ENCODE measurements at places on chromosomes 4 and X.

- no peak for DNase-seq
Observed at GRCh38 chrX:14056206-14056605, 26.5 kb upstream of the GEMIN8 start.

DNA sequence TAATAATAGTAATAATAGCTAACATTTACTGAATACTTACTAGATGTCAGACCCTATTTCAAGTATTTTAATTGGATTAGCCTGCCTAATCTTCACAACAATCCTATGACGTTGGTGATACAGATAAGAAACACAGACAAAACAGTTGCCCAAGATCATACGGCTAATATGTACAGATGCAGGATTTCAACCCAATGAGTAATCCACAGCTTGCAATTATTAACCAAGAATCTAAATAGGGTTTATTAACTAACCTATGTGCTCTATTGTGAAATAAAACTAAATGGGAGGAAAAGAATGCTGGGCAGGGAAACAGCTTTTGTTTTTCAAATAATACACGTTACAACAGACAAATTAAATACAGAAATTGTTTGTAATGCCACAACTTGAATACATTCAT lies 23.4 kb downstream of the FBXO8 start:
- DNase-seq = no peak

GRCh38 chrX:20221902-20222301 lies 44.8 kb downstream of the RPS6KA3 start:
- DNase-seq = no peak

DNA sequence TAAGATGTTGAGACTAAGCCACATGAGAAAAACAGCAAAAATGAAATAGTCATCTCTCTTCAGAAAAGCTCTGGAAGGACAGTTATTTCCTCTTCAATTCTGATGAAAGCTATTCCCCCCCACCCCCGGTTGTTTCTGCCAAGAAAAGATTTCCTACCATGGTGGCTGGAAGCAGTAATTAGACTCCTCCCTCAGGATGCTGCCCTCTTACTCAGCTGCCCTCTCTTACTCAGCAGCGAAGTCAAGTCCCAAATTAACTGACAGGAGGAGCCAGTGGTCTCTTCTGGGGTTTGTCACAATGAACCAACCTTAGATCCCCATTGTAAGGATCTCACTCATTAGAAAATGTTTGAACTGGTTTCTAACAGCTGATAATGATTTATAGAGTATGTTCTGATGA lies 38.0 kb downstream of the GPM6B start:
- no peak for DNase-seq

- DNase-seq = no peak
Observed at GRCh38 chrX:44914532-44915198, 41.7 kb downstream of the KDM6A start.

DNA sequence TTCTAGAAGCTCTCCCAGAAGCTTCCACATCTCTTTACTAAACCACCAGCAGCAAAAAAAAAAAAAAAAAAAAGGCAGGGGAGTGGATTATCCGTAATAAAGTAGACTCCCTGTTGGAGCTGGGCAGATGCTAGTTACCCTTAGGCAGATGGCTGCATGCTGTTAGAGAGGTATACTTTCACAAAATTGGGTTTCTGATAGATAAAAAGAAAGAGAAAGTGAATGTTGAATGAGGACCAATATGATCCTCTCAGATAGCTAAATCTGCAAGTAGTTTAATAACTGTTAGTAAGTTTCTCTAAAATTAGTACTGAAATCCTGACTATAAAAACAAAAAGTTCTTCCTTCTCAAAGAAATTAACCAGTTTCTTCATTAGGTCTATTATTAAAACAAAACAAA lies 195.4 kb downstream of the ANAPC10 start:
- no peak for DNase-seq

DNA sequence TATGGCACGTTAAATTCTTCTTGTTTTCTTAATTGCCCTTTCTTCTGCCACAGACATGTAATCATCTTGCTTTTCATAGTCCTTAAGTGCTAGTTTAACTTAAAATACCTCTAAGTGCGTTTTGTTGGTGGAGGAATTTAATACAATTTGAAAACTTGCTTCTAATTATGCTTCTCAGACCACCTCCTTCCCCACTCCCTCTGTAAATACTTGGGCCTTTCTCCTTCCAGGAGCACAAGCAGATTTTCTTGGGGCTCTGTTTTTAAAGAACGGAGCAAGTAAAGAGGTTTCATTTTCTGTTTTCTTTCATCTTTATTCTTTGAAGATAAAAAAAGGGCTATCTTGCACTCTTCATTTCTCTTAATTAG lies 559 bp upstream of the PCDH18 start:
- DNase-seq = no peak

DNA sequence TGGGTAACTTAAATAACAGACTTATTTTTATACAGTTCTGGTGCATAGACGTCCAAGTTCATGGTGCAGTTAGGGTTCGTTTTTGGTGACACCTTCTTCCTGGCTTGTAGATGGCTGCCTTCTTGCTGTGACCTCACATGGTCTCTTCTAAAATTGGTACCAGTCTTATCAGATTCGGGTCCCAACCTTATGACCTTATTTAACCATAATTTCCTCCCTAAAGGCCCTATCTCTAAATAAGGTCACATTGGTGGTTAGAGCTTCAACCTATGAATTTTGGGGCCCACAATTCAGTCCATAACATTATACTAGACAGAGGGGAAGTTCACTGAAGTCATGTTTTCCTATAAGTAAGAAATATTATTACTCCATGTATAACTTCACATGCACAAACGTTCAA lies 128.0 kb downstream of the CFAP299 start:
- DNase-seq = no peak

DNA sequence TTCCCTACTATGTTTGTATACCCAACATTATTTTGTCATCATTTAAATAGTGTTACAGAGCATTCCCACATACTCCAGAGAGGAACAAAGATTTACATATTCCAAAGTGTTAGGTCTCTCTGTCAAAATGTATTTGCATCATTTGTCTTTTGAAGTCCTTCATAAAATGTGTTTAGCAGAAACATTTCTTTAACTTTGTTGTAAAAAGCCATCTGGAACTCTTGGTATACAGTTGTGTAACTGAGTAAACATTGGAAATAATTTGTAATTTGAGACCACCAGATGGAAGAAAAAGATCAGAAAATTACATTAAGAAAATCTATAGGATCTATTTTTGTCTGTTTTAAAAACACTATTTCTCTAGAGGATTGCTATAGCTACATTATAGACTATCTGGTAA lies 56.6 kb upstream of the ALB start:
- no peak for DNase-seq

GRCh38 chrX:15843960-15844359 lies 10.7 kb downstream of the AP1S2 start:
- no peak for DNase-seq

DNA sequence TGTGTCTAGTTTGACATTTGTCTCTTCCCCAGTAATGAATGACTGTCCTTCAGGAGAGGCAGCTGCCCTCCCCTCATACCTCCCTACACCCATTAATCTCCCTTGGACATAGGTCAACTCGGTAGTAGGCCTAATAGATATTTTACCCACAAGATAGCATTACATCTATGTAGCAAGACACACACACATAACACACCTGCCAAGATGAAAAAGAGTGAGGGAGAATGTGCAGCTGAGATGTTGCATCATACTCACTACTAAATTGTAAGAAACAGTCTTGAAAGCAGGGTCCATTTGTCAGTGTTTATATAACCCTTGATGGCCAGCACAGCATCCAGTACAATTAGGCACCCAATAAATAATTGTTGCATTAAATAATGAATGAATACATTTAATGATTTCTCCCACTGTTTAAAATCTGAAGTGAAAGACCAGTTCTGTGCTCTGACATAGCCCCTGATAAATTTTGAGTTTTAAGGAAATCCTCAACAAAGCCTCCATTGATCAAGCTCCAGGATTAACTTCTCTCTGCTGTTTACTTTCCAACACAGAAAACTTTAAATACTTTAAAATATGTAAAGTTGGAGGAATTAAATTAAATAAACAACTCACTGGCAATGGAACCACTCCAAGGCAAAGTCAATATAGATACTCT lies 440.8 kb upstream of the RASGEF1B start:
- DNase-seq = no peak

DNA sequence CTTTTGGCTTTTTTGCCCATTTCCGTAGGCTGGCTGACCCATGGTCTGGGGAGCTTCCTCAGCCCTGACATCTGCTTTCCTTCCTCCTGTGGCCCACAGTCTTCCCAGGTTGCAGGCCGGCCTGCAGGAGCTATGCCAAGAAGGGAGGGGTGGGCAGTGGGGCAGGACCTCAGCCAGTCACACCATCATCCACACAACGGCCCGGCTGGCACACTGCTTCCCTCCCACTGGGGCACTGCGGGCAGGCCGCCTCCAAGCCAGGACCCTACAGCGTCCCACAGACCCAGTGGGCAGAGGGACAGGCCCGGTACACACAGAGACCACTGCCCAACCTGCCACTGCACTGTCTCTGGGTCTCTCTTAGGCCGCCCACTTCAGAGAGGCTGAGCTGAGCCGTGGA lies 38.0 kb downstream of the CTBP1 start:
- DNase-seq = no peak

DNA sequence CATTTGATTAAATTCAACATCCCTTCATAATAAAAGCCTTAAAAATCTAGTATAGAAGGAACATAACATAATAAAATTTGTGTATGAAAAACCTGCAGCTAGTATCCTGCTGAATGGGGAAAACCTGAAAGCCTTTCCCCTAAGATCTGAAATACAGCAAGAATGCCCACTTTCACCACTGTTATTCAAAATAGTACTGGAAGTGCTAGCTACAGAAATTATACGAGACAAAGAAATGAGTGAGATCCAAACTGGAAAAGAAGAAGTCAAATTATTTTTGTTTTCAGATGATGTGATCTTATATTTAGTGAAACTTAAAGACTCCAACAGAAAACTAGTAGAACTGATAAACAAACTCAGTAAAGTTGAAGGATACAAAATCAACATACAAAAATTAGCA lies 152.9 kb downstream of the RTL3 start:
- no peak for DNase-seq

GRCh38 chr4:94527556-94528233 lies 76.0 kb downstream of the PDLIM5 start:
- DNase-seq = no peak

GRCh38 chr4:163534056-163534455 lies 39.6 kb downstream of the TMA16 start:
- no peak for DNase-seq

DNA sequence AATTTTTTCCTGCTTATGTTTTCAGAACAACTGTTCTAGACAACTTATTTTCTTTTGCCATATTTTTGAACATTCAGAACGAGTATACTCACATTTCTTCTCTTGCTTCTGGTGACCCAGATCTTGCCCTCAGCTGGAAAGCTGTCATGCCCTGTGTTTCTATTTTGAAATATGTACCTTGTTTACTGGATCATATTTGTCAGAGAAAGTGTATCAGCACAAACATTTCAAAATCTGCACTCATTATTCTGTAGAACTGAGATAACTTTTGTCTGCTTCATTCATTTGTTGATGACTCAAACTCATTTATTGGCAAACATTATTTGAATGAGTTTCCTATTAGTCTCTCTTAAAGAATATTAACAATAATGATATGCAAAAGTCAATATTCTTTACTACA lies 46.2 kb upstream of the FAM9A start:
- no peak for DNase-seq

DNA sequence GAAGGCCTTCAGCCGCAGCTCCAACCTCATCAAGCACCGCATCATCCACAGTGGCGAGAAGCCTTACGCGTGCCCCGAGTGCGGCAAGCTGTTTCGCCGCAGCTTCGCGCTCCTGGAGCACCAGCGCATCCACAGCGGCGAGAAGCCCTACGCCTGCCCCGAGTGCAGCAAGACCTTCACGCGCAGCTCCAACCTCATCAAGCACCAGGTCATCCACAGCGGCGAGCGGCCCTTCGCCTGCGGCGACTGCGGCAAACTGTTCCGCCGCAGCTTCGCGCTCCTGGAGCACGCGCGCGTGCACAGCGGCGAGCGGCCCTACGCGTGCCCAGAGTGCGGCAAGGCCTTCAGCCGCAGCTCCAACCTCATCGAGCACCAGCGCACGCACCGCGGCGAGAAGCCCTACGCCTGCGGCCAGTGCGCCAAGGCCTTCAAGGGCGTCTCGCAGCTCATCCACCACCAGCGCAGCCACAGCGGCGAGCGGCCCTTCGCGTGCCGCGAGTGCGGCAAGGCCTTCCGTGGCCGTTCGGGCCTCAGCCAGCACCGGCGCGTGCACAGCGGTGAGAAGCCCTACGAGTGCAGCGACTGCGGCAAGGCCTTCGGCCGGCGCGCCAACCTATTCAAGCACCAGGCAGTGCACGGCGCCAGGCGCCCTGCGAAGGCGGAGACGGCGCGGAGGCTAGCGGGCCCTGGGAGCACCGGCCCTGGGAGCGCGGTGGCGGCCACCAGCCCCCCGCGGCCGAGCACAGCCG lies 9.8 kb downstream of the ZFP92 start:
- no peak for DNase-seq

DNA sequence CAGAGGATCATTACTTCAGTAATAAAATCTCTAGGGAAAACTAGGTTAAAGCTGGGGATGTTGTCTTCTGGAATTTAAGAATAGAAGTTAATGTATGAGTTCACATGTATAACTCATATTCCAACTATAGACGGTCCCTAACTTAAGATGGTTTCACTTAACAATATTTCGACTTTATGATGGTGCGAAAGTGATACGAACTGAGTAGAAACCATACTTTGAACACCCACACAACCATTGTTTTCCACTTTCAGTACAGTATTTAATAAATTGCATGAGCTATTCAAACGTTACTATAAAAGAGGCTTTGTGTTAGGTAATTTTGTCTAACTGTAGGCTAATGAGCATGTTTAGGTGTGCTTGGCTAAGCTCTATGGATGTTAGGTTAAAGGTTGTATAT lies 38.7 kb downstream of the CCSER1 start:
- DNase-seq = no peak

DNA sequence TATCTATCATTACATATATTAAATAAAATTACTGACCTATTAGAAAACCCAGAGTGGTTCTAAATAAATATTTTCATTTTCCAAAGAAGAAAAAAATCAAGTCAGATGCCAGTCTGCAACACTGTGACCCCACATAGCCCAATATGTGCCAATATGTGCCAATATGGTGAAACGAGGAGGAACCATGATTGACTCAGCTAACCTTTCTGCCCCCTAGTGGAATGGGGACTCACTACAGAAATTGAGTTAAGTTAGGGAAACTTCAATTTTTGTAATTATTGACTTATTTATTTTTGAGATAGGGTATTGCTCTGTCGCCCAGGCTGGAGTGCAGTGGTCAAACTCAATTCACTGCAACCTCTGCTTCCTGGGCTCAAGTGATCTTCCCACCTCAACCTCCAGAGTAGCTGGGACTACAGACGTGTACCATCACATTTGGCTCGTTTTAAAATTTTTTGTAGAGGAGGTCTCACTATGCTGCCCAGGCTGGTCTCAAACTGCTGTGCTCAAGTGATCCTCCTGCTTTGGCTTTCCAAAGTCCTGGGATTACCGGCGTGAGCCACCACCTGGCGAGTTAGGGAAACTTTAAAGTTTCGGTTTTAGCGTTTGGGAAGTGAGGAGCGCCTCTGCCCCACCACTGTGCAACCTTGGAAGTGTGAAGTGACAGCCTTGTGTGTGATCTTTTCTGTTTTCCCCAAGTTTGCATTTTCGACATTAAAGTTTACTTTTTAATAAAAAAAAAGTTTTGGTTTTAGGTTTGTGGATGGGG lies 116.8 kb upstream of the SHISA3 start:
- no peak for DNase-seq

GRCh38 chr4:99722006-99722405 lies 64.4 kb upstream of the C4orf54 start:
- no peak for DNase-seq

GRCh38 chr4:56655627-56656345 lies 25.3 kb downstream of the HOPX start:
- no peak for DNase-seq

- DNase-seq = no peak
Observed at GRCh38 chrX:65707151-65707550, 39.7 kb downstream of the MSN start.

Data from activated T-cell treated with anti-CD3 and anti-CD28 coated beads for 4 hours (primary cell).